Foreskin keratinocyte (primary cell): ENCODE measurements at places on chromosomes 4 and X.

DNA sequence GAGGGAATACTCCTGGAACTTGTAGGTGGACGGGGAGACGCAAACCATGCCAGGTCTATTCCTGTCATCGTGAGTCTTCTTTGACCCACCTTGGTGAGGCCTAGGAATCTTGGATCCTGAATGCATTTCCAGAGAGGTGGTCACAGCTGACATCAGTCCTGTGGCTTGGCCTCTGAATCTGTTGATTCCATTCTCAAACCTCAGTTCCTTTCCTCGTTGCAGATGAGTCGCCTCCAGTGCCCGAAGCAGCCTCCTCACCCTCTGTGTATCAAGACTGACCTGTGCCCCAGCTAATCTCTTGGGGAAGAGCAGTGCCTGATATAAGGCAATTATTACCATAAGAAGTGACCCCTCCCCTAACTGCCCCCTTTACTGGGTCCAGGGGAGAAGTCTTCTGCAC lies 118.1 kb downstream of the SMIM20 start:
- no peak for DNase-seq

DNA sequence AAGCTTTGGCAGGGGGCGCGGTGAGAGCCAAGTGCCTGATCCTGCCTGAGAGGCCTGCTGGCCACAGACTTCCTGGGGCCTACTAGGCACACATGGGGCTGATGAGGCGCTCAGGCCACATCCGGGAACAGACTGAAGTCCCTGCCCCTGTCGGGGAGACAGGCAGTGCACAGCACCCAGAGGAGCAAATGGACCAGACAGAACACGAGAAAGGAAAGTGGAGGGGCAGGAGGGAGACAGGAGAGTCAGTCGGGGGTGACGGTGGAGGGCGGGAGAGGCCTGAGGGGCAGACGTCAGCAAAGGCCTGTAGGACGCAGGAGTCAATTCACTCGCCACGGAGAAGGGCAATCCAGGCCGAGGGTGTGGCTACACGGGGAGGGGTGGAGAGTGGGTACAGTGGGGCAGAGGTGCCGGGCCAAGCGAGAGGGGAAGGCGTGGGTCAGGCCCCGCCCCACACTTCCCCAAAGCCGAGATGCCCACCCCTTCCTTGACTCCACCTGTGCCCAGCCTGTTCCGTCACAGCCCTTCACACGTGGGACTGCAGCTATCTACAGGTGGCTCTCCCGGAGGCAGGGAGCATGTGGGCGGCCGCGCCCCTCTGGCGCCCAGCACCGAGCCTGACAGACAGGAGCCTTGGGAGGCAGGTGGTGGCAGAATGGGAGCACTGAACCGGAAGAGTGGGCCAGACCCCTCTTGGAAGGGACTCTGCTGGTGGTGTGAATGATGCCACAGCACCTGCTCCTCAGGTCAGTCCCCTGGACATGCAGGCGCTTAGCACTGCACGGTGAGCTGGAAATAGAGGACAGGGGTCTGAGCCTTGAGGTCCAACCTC lies 20.5 kb downstream of the NOP14 start:
- DNase-seq = no peak

DNA sequence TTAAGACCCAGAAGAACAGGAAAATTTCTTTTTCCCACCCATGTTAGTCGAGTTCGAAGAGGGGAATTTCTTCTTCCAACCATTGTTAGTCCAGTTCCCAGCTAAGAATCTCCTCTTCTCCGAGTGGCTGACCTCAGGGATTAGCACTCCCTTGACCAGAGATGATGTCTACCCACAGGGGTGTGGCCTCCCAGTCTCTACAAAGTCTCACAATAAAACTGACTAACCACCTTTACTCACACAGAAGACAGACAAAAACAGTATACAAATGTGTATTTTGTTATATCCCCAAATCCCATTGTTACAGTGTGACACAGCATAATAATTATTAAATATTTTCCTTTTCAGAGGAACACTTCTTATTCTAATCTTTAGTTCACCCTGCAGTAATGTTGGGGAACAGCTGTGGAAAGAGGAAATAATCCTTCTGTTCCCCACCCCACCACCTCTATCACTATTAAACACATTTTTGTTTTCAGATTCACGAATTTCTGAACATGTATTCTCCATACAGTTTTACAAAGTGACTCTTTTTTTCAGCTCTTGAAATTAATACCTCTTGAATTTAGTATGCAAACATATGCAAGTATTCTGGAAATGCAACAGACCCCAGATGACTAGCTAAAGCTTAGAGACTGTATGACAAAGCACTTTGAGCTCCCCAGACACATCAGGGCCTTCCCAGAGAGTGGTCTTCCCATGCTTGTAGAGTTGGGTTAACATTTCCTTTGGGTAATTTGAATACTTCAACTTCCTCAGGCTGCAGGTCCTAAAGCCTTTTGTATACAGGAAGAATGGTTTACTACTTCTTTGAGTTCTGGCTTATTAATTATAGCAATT lies 62.5 kb upstream of the NFKB1 start:
- DNase-seq = no peak

- no peak for DNase-seq
Observed at GRCh38 chr4:7190278-7190594, 2.1 kb upstream of the SORCS2 start.

GRCh38 chrX:47958761-47959342 lies 44.9 kb downstream of the ZNF182 start:
- DNase-seq = no peak

DNA sequence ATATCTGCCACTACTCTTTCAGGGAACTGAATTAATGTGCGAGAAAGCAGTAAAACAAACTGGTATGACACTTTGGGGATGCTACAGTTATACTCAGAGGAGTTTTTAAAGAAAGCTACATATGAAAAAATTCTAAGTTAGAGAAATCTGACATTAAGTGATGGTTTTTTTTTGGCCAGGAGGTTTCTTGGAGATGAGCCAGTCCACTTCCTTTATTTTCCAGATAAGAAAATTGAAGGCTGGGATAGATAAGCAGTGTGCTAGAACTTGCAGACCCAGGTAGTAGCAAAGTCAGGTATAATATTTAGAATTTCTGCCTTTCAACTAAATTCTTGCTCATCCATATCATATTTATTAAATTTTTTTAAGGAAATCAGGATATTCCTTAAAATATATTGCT lies 106.8 kb downstream of the FAT4 start:
- no peak for DNase-seq

DNA sequence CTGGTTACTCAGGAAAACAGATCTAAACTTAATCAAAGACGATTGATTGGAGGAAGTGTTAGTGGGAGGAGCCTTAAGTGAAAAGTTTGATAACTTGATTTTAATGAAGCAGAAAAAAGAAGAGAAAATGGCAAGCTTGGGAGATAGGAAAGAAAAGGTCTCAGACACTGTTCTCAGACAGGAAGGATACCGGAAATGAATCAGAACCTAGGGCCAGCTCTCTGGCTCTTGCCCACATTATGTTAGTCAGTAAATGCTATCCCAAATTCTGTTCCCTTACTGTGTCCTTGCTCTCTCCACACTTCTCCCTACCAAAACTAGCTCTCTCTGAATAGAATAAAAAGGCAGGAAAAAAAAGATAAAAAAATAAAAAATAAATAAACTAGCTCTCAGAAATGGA lies 48.6 kb upstream of the TMEM164 start:
- DNase-seq = no peak

DNA sequence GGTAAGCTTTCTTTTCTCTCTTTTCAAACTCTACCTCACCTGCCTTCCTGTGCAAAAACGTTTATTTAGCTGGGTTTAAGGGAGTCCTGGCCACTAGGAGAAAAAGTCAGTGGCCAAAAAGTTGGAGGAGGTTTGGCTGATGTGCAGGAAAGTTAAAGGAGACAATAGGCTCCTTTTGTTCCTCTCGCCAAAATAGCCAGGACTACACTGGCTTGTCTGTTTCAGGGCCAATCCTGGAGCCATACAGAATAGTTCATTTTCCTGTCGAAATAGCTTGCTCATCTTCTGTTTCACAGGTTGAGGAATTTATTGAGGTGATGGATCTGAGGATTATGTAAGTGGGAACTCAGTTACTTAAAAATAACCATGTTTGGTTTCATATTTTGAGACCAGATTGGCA lies 423 bp downstream of the HEPH start:
- DNase-seq = no peak

GRCh38 chrX:153102418-153102817 lies 30.2 kb downstream of the PNMA6A start:
- no peak for DNase-seq

GRCh38 chrX:77436271-77436670 lies 10.9 kb upstream of the FGF16 start:
- no peak for DNase-seq

GRCh38 chrX:123994730-123995129 lies 33.2 kb downstream of the STAG2 start:
- no peak for DNase-seq

DNA sequence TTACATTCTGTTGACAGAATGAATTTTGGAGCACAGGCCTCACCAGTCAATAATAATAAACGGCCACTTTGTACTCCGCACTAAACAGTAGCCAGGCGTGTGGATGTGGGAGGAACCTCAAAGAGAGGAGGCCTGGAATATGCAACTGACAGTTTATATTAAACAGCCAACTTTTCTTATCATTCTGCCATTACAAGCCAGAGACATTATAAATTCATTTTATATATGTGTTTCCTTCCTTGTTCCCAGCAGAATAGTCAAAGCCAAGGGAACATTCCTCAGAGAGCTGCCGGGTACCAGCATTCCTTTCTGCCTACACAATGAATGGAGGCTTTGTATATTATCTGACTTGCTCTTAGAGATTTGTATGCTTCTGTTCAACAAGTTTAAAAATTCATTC lies 436.5 kb upstream of the FTHL17 start:
- no peak for DNase-seq

GRCh38 chrX:47561659-47562151 lies 700 bp downstream of the ARAF start:
- DNase-seq = no peak

DNA sequence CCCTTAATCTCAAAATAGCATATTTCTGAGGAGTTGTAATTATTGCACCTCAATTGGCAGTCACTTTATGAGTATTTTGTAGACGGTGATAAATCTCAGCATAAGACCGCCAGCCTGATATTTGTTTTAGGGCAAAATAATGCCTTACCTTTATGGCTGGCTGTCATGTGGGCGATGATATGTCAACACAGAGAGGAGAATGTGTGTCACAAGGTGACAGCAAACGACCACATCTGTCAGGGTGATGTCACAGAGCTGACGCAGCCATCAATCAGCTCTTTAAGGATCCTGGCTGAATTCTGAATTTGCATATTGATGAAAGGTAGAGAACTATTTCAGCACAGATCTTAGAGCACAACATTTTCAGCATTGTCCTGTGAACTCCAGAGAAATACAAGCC lies 209.7 kb downstream of the CEP135 start:
- DNase-seq = no peak

DNA sequence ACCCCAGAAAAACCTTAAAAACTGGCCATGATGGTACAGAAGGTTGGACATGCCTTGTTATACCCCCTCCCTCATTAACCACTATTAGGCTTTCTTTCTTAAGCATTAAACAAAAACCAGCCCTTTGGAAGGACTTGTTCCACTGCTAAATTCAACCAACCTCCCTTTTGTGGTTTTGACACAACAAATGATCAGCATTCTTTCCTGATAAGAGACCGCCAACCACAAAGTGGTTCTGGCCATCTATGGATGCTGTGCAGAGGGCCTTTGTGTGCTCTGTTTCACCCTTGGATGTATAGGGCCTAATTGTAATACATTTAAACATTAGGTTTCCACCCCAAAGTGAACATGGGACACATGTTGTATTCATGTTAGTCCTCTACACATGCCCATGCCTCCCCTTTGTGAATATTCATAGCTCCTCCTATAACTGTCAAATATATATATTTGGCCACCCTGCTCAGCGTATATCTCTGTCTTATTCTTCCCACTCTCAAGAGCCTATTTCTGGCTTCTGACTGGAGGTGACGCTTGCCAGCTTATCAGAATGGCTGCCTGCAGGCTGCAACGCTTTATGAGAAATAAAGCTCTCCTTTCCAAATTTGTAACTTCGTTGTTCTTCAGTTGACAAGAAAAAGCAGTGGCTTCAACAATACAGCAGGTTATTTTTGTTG lies 126.6 kb downstream of the NPNT start:
- no peak for DNase-seq

DNA sequence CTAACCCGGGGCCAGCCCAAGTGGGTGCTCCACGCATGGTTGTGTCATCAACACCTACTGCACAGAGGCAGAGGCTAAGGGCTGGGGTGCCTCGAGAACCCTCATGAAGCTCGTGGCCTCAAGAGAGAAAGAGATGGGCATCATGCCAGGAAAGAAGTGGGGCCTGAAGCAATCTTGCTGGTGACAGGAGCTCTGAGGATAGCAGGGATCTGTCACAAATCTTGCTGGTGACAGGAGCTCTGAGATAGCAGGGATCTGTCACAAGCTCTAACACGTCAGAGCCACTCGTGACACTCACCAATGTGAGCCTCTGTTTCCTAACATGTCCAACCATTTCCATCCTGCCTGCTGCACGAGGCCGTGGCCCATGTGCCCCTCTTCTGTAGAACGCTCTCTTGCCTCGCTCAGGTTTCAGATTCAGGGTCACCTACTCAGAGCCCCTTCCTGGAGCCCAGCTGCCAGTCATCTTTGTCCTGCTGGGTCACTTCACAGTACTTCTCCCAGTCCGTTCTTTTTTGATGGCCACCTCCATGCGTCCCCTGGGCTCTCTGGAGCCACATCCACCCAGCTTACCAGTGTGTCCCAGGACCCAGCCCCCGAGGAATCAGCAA lies 21.1 kb downstream of the PNMA6E start:
- DNase-seq = no peak

DNA sequence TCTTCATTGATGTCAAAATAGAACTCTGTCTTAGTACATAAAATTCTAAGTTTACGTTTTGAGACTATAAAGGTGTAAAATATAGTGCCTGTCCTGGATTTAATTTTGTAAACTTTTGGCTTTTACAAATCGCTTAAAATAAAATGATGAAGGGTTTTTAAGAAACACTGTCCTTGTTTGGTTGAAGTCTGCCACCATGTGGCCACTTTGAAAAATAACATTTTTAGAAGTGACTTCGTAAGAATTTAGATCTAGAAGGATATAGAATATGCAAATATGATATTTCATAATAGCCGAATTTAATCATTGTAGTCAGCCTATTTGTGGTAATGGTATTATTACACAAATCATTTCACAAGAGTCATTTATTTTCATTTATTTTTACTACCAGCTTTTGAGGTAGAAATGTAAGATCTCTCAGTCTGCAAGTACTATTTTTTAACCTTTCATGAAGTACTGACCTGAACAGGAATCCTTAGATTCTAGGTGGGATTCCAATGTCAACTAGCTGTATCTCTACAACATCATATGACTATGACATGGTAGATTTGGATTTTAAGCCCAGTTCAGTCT lies 31.0 kb upstream of the FAT4 start:
- DNase-seq = peak; percentile 40

DNA sequence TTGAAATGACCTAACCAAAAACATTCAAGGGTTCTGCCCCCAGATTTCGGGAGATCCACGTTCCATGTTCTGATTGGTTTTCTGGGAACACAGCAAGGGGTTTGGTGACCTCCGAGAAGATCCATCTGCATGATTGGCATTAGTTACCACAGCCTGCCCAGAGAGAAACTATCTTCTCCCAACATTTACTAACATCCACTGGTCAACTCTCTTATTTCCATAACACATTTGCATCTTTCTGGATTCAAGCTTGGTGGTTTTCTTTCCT lies 15.6 kb downstream of the SHOX start:
- DNase-seq = no peak
